Activated CD8-positive, alpha-beta memory T cell treated with anti-CD3 and anti-CD28 coated beads, Interleukin-2, amount 50 U/mL, for 4 hours (primary cell): ENCODE measurements at places on chromosomes 5 and 9.

DNA sequence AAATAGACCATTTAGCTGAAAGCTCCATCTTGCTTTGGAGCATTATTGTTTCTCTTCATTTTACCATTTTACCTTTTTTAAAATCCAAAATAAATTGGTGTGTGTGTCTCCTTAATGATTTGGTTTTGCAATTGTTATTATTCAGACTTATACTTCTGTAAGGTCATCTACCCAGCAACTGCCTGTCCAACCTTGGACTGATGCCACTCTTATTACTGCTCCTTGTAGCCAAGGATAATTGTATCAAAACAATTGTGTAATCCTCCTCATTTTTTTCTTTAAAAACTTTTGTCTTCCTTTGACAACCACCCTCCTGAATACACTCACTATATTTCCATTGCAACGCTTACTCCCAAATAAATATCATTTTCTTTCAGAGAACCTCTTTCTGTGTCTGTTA, 30.3 kb upstream of the HMGCR start:
- no peak for DNase-seq

DNA sequence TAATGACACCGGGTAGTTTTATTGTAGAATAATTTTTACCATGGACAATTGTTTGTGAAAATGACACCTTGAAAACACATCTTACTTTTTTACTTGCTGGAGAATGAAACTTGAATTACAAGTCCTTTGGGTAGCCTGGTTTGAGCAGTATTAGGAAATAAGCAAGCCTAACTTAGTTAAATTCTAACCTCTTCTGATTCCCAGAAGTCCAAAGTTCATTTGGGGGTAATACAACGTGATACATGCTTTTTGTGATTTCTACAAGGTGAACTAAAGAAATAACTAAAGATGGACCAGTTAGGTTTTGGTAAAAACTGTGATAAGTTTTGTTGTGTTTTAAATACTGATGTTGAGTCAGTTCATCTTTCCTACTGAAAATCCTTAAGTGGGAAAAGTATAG, 135.4 kb upstream of the DMRT1 start:
- DNase-seq, result no peak

- DNase-seq, result peak; percentile 64
Measured at GRCh38 chr9:92986176-92987119, 39.1 kb downstream of the FGD3 start.

- no peak for DNase-seq
Measured at GRCh38 chr9:138043411-138044345, 166.1 kb downstream of the CACNA1B start.
